Dorsolateral prefrontal cortex (tissue), 122 donors: ENCODE measurements at places on chromosomes 3 and 15.

GRCh38 chr3:31993843-31994242 is 12.3 kb downstream of the ZNF860 start:
- DNase-seq = no peak

DNA sequence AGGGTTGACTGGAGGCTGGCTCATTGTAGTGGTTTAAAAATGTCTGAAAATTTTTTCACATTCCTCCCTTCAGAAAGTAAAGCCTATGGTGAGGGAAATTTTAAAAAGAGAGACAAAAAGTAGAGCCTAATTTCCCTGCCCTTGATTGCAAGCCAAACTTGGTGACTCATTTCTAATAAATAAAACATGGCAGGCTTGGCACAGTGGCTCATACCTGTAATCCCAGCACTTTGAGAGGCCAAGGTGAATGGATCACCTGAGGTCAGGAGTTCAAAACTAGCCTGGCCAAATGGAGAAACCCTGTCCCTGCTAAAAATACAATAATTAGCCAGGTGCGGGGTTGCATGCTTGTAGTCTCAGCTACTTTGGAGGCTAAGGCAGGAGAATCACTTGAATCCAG is 18.9 kb upstream of the ARRDC4 start:
- DNase-seq = no peak

DNA sequence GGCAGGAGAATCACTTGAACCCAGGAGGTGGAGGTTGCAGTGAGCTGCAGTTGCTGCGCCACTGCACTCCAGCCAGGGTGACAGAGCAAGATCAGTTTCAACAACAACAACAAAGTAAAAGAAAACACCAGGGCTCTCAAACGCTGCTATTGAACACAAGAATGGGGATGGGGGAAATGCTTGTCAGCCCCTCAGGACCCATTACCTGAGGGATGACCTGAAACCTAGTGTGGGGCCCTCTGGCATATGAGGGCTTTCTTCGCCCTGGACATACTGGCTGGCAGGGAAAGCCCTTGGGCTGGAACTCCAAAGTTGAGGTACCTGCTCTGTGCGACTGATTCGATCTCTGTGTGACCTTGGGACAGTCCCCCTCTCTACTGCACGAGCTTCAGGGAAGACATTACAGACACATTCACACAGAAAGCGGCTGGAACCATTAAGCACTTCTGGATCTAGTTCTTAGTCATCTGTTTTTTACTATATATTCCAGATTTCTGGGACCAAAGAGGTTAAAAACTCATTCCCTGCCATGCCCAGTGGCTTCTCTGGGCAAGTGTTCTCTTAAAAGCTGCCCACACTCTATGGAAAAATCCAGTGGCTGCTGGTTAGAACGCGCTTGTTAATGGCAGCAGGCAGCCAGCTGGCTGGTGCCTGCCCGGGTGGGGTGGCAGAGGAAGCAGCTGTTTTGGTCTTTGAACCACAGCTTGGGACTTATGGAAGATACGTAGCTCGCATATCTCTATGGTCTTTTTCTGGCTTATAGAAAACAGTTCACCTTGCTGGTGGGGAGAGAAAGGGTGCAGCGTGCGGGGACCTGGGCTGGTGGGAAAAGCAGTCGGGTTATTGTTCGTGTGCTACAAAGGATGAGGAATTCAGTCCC is 57.2 kb downstream of the ATP1B3 start:
- DNase-seq = no peak

GRCh38 chr3:49554633-49555265 is 472 bp downstream of the BSN start:
- no peak for DNase-seq

DNA sequence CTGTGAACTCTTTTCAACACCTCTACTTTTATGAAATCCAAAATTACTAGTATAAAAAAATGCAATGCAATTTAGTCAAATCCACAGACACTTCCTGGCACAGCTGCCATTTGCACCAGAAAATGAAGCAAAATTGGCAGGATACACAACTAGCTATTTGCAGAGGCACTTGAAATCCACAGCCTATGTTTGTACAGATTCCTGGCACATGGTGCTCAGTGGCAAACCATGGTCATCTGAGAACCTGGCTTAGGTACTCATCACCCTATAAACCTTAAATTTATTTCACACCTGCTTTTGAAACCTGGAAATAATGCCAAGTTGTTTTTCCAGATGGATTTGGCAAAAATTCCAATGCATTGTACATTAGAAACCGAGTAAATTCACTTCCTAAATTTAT is 20.2 kb upstream of the PPM1L start:
- no peak for DNase-seq

DNA sequence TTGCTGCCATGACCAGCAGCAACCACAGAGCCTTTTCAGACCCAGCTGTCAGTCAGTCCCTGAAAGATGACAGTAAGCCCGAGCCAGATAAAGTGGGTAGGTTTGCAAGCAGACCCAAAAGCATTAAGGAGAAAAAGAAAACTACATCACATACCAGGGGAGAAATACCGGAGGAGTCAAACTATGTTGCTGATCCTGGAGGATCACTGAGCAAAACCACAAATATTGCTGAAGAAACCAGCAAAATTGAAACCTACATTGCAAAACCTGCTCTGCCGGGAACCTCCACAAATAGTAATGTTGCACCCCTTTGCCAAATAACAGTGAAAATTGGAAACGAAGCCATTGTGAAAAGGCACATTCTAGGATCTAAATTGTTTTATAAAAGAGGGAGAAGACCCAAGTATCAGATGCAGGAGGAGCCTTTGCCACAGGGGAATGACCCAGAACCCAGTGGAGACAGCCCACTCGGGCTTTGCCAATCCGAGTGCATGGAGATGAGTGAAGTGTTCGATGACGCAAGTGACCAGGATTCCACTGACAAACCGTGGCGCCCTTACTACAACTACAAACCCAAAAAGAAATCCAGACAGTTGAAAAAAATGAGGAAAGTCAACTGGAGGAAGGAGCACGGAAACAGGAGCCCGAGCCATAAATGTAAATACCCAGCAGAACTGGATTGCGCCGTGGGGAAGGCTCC is 42.1 kb upstream of the RASA2 start:
- DNase-seq = no peak

DNA sequence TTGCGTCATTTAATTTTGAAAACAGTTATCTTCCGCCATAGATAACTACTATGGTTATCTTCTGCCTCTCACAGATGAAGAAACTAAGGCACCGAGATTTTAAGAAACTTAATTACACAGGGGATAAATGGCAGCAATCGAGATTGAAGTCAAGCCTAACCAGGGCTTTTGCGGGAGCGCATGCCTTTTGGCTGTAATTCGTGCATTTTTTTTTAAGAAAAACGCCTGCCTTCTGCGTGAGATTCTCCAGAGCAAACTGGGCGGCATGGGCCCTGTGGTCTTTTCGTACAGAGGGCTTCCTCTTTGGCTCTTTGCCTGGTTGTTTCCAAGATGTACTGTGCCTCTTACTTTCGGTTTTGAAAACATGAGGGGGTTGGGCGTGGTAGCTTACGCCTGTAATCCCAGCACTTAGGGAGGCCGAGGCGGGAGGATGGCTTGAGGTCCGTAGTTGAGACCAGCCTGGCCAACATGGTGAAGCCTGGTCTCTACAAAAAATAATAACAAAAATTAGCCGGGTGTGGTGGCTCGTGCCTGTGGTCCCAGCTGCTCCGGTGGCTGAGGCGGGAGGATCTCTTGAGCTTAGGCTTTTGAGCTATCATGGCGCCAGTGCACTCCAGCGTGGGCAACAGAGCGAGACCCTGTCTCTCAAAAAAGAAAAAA is 1.2 kb downstream of the B2M start:
- DNase-seq = no peak
